ENCODE measurements at places on chromosomes 7 and 10.

DNA sequence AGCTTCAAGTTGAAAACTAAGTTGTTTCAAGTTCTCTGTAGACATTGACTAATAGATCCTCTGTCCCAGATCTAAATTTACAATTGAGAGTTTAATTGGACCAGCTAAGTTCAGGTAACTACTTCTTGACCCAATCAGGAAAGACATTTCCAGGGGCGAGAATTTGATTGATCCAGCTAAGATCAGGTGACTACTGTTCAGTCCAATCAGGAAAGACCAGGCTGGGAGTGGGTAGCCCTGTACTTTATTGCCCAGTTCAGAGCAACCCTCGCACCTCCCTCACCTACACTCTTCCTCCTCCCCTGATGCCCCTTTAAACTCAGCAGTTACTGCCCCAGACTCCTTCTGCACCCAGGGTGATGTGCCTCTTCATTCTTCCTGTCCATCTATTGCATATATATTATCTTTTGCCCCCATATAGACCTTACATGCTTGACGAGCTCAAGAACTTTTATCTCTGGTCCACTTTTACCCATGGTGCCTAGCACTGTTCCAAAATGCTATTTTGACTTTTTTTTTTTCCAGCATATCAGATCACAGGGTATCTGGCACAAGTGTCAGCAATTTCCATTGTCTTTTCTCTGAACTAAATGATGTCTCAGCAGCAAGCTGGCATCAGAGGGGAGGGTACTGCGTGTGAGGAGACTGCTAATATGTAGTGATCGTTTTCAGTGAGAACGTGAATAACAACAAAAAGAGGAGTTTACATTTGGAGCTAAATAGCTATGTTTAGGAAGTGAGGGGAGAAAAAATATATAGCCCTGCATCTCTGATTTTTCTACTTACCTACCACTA, 169.4 kb downstream of the KIAA1217 start:
- no peak for DNase-seq

- peak; percentile 38 for DNase-seq
Observed at GRCh38 chr10:30782537-30783461, 153.2 kb upstream of the LYZL2 start.

- DNase-seq, result no peak
Observed at GRCh38 chr10:109906316-109906715, 17.0 kb downstream of the XPNPEP1 start.

DNA sequence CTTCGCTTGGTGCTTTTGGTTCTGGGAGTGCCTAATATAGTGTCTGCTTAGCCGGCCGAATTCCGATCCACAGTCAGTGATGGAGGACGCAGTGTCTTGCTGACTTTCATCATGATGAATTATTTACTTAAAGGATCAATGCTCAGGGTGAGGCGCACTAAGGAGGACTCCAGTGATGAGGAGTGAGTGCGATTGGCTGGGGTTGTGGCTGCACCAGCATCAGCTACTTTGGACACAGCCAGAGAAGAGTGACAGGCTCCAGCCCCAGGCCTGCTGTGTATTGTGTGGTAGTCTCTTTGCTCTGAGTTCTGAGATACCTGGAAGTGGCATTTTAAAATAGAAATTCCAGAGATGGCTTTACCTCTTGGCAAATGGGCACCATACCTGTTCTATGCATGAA, 73.3 kb upstream of the ANLN start:
- DNase-seq, result no peak

- no peak for DNase-seq
Observed at GRCh38 chr7:31805209-31805818, 118.3 kb downstream of the PPP1R17 start.

DNA sequence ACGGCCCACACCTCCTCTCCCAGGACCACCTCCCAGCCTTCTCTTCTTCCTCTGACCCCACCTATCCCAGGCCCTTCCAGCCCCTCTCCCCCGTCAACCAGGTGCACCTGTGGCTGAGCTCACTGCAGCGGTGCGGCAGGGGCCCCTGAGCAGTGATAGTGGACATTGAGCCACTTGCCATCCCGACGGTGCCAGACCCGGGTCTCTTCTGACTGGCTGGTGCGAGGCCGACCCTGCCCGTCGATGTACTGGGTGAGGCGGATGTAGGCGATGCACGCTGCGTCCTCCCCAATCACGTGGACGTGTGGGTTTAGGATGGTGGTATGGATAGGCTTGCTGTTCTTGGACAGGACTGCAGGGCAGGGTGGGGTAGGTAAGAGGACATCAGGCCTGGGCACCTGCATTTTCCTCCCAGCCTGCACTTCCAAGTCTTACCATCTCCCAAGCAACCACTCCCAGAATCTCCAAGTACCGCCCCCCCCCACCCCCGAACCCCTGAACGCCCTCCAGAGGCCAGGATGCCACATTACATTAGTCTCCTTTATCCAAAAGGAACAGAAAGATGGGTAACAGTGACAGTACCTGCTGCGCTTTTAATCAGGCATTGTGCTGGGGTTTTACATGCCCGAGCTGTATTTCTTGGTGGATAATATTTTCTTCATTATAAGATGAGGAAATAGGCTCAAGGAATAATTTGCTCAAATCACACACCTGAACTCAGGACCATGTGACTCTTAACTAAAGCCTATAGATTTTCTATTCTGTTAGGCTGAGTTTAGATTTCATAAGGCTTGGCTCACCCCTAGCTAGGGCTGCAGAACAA, 3.7 kb upstream of the NDST2 start:
- DNase-seq, result peak; percentile 57

GRCh38 chr7:49623943-49624342, 149.5 kb upstream of the VWC2 start:
- no peak for DNase-seq

DNA sequence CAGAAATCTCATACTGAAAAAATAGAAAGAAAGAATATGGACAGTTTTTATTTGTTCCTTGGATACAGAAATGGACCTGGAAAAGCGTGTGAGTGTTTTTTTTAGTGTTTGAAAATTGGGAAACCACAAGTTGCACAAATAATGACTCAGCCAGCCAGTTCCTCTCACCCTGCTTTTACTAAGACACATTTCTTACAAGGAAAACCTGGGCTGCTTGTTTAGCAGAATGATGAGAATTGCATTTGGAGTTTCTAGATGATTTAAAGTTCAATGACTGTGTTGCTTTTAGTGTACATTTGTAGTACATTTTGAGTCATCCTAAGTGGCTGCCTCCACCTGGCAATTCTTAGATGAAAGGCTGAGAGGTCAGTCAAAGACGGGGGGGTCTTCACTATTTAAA, 218.7 kb downstream of the ABCA13 start:
- DNase-seq, result peak; percentile 33

GRCh38 chr7:100222445-100223132, 2.8 kb downstream of the PVRIG start:
- no peak for DNase-seq

- DNase-seq, result peak; percentile 58
Observed at GRCh38 chr10:31146491-31147209, 115.0 kb upstream of the ZNF438 start.

DNA sequence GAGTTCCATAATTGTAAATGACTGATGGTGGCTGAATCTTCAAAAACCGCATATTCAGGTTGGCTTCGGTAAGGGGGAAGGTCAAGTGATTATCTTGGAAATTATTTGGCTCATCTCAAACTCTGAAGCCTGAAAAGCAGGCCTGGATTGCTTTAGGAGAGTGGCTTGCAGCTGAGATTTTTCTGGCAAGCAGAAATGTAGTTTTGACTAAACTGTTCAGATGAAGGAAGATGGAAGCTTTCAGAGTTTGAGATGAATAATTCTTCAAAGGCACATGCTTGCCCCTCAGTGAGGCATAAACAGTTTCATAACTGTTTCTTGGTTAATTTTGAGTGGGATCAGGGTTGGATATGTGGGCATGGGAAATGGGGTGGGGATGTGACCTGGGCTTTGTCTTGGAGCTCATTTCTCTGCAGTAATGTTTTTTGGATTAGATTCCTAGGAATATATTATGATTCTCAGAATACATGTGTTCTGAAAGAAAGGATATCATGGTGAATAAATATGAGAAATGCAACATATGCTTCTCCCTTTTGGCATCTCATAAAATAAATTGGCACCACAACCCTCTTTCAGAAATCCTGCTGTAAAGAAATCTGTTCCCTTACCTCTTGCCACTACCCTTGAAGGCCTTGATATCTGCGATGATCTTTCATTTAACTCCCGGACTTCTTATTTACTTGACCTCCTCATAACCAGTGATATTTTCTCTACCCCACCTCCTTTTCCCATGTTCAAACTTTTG, 469.2 kb downstream of the ADRA2A start:
- no peak for DNase-seq

DNA sequence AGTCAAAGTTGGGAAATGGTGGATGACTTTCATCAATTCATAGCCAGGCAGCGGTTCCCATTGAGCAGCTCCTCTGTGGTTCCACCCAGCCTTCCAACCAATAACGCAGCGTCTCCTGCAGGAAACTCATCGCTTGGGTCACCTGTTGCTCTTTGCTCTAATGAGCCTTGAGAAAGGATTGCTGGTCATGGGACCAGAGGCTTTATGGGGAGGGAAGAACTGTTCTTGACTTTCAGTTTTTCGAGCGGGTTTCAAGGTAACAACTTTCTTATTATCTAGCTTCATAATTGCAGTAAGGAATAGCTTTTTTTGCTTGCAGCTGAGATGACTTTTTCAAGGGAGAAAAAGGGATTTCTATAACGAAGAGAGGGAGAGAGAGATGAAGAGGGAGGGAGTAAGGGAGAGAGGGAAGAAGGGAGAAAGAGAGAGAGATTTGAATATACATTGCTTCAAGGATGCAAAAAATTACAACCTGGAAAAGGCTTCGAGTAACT, 405 bp upstream of the ENTPD1 start:
- DNase-seq, result no peak

DNA sequence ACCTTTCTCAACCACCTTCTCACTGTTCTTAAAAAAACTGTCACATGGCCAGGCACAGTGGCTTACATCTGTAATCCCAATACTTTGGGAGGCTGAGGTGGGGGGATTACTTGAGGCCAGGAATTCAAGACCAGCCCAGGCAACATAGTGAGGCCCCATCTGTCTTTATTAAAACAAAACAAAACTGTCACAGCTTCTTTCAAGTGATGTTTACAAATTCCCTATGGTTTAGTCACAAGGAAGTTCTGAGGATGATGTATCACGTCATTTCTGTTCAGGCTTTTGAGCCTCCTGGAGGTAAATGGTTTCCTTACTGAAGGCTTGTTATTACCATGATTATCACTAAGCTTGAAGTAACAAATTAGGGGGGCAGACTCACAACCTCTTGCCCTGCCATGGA, 186.2 kb downstream of the CFTR start:
- DNase-seq, result peak; percentile 42

GRCh38 chr7:85851571-85852193, 664.8 kb upstream of the SEMA3D start:
- peak; percentile 2 for DNase-seq

- no peak for DNase-seq
Observed at GRCh38 chr10:97964748-97965147, 65.7 kb downstream of the CRTAC1 start.

GRCh38 chr10:91190388-91190870, 30.0 kb upstream of the PCGF5 start:
- DNase-seq, result peak; percentile 39

DNA sequence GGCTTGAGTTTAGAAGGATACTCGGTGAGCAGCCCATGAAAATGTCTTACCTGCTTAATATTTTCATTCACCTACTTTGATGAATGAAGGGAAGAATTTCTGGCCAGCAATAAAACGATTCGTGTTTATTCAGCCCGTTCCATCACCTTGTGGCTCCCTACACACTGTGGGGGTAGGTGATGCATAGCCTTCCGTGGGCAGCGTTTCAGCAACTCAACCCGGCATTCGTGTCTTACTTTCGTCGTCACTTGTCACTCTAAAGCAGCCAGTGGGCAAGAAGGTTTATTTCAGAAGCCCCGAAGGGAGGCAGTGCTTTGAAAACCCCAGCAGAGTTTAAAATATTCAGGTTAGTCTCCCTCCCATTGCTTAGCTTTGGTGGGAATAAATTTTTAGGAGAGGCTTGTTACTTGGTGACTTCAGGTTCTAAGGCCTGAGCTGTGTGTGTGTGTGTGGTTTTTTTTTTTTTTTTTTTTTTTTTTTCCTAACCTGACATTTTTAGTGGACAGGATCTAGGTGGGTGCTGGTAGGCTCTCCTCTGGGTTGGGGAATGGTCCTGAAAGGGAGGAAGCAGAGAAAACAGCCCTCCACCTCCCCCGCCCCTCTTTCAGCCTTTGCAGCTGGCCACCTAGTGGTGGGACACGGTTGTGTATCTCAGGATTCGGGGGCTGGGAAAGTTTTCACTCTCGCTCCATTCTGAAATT, 1.8 kb downstream of the GRK5 start:
- peak; percentile 67 for DNase-seq

DNA sequence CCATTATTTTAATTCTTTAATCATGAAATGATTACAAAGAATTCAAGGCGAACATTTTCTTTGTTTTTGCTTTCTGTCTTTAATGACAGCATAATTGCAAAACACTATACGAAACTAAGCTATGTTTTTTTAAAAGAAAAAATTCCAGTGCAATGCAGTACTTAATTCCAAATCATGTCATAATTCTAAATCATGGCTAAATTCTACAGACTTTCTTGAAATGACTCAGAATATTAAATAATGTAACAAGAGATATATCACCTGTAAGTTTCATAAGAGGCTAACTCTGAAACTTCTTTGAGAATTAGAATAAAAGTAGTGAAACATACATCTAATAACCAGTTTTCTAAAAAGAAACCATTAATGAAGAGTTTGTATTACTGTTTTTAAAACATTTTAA, 671.6 kb downstream of the PARD3 start:
- no peak for DNase-seq

GRCh38 chr7:73974948-73975926, 52.7 kb upstream of the ELN start:
- DNase-seq, result no peak

DNA sequence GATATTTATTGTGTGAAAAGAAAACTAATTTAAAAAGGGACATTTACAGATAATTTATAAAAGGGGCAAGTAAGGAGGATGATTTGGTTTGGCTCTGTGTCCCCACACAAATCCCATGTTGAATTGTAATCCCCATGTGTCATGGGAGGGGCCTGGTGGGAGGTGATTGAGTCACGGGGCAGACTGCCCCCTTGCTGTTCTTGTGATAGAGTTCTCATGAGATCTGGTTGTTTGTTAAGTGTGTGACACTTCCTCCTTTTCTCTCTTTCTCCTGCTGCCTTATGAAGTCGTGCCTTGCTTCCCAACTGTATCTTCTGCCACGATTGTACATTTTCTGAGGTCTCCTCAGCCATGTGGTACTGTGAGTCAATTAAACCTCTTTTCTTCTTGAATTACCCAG, 171.0 kb upstream of the SEMA3E start:
- no peak for DNase-seq

- DNase-seq, result no peak
Observed at GRCh38 chr10:124366825-124367224, 51.9 kb downstream of the OAT start.

DNA sequence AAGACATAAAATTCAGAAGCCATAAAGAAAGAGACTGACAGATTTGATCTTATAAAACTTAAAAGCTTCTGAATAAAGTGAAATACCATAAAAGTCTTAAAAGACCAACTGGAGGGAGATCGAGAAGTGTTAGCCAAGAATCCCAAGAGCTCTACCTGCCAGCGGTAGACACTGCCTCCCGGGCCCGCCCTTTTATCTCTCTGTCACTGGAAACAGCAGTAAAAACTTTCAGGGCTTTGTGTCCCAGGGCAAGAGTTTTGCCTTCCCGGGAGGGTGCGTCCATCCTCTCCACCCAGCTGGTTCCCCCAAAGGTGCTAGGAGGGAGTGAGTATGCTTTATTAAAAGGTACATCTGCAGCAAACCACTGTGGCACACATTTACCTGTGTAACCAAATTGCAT, 5.8 kb downstream of the PLA2G12B start:
- no peak for DNase-seq

GRCh38 chr10:110094786-110095185, 87.0 kb downstream of the ADD3 start:
- DNase-seq, result no peak

GRCh38 chr10:71044720-71045119, 156.4 kb upstream of the PCBD1 start:
- no peak for DNase-seq
